ENCODE measurements at places on chromosomes 12 and 14. TPM values are rescaled to one million over a fixed set of nuclear protein-coding genes. Genes with fewer than 3 reads are reported as not detected.

DNA sequence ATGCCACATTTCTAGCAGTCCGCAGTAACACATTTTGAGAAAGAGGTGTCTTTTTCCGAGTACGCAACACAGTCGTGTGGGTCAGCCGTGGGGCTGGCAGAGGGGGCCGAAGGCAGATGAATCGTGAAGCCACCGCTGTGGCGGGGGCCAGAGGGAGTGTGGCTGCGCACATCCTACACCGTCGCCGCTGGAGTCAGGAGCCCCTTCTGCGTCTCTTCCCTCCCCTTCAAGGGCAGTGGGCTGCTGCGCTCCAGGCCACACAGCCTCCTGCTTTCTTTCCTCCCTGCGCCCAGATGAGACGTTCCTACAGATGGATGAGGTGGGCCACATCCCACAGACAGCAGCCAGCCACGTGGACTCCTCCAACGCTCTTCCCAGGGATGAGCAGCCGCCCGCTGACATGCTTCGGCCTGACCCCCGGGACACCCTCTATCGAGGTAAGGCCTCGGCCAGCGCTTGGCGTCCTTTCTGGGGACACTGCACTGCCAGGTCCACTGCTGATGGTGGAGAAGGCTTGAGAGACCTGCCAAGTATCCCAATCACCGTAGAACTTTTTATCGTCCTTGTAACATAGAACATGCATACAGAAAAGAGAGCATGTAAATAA lies 89.8 kb downstream of the B4GALNT3 start:
- no peak for DNase-seq
- H3K36me3 ChIP-seq = peaks cover 3% of the 10 kb centered on the region
- no peak overlapping the region for H3K4me3 ChIP-seq

Gene DYRK4
- 8.7 TPM for polyA plus RNA-seq

DNA sequence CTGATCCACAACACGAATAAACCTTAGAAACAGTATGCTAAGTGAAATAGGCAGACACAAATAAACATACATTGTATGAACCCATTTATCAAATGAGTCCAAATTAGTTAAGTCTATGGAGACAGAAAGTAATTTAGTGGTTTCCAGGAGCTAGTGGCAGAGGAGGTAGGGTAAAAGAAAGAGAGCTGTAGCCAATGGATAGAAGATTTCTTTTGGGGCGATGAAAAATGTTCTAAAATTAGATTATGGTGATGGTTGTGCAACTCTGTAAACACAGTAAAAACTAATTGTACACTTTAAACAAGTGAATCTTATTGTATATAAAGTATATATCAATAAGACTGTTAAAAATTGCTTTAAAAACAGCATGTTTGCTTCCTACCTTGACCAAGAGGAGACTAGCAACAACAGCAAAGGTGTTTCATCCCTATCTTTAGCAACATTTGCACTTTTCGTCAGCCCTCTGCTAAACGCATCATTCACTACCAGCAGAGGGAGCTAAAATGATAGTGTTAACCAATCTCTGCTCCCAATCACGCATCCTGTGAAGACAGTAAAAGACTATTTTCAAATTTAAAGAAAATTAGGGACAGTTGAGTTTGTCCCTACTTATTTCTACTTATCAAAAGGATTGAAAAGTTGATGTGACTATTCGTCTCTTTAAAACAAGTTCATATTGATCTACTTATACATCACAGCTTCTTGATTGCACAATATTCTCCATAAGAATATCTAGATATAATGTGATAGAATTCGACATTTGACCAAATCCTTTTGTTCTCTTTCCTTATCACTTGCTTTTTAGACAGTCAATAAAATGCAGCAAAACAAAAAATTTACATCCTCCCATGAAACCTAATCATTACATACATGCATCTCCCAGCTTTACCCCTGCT lies 24.0 kb upstream of the LGR5 start:
- H3K27me3 ChIP-seq = no peaks in the 10 kb centered on the region
- DNase-seq = no peak
- no peak overlapping the region for H3K27ac ChIP-seq
- H3K36me3 ChIP-seq = no peaks in the 10 kb centered on the region

Gene GLS2
- 22.5 TPM for polyA plus RNA-seq

Gene WNK1
- polyA plus RNA-seq = 65.6 TPM

DNA sequence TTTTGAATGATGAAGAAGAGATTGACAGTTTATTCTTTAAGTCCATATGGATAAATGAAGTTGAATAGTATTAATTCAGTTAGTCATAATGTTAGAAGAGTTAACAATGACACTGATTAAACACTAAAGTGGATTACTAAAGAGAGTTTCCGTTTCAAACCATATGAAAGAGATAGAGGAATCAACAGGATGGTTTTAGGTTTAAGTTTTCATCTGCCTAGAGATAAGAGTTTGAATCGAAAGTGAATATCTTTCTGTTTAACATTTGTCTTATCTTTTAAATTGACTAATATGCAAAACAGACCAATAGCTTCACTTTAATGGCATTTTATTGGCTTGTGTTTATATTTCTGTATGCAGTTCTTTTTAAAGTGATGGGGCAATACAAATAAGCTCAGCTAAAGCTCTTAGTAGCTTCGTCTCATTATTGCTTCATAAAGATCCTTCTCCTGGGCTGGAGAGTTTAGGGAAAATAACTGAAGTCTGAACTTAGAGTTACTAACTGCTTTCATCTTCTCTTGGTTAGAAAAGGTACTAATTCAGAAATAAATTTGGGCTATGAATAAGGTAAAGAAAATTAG lies 66.0 kb downstream of the MIPOL1 start:
- peaks cover 2% of the 10 kb centered on the region for H3K4me1 ChIP-seq
- no peak overlapping the region for H3K27ac ChIP-seq
- no peak overlapping the region for H3K4me3 ChIP-seq
- no peak for DNase-seq
- no peaks in the 10 kb centered on the region for H3K27me3 ChIP-seq

Gene AJUBA
- polyA plus RNA-seq = 33.1 TPM

GRCh38 chr12:91483471-91483985 lies 300.9 kb upstream of the DCN start:
- H3K27ac ChIP-seq = no peak overlapping the region
- H3K36me3 ChIP-seq = no peaks in the 10 kb centered on the region
- no peak for DNase-seq
- H3K4me1 ChIP-seq = no peaks in the 10 kb centered on the region

Gene PSMC1
- 46.2 TPM for polyA plus RNA-seq

Gene EPYC
- not detected for polyA plus RNA-seq

- peaks cover 4% of the 10 kb centered on the region for H3K27me3 ChIP-seq
- H3K27ac ChIP-seq = no peak overlapping the region
- DNase-seq = no peak
- no peaks in the 10 kb centered on the region for H3K4me1 ChIP-seq
- H3K36me3 ChIP-seq = no peaks in the 10 kb centered on the region
Measured at GRCh38 chr14:69858801-69859200, 20.4 kb upstream of the SMOC1 start.

DNA sequence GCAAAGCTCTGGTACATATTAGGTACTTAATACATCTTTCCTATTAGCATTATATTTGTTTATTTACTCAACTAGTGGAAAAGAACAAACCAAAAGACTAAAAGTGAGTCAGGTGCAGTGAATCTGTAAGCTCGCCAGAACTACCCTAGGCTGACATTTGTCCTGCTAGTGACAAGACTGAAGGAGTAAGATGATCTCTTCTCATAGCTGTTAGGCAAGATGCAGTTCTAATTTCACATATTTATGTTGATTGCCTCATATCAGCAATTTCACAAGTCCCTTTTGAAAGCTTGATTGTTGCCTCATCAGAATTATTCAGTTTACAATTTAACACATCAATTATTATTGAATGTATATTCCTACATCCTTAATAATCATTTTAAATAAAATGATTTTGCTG lies 293.0 kb upstream of the NAV3 start:
- no peaks in the 10 kb centered on the region for H3K36me3 ChIP-seq
- no peak overlapping the region for H3K27ac ChIP-seq
- no peaks in the 10 kb centered on the region for H3K27me3 ChIP-seq
- H3K4me1 ChIP-seq = no peaks in the 10 kb centered on the region

Gene FAM90A1
- 0.52 TPM for polyA plus RNA-seq

Gene CFL2
- 5.2 TPM for polyA plus RNA-seq

Gene TNS2
- 5.0 TPM for polyA plus RNA-seq

Gene STAB2
- not detected for polyA plus RNA-seq

- H3K4me1 ChIP-seq = peaks cover 23% of the 10 kb centered on the region
- H3K27me3 ChIP-seq = no peaks in the 10 kb centered on the region
- no peak overlapping the region for H3K4me3 ChIP-seq
Measured at GRCh38 chr14:68552602-68553001, 240.3 kb downstream of the ZFP36L1 start.

Gene KIAA0586
- 7.2 TPM for polyA plus RNA-seq

DNA sequence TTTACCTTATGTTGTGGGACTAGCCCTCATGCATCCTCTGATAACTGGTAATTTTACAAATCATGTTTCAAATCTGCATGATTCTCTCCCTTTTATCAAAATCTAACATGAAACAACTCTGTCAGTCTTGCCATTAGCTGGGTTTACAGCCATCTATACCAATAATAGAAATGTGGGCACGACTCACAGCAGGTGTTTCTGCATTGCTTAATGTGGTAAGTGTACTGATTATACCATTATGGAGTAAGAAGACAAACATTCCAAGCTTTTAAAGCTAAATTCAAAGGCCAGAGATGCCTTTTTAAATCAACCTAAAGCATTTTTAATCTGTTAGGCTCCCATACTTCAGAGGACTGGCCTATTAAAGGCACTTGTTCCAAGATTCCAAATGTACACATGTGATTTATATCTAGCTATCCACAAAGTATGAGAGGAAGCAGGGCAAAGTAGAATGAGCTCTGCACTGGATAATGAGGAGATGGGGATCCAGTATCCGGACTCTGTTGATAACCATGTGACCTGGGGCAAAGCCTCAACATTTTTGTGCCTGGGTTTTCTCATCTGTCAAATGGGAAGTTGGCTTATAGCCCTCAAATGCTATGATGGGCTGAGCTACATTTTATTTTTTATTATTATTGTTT lies 52.3 kb upstream of the FUT8 start:
- DNase-seq = no peak
- no peaks in the 10 kb centered on the region for H3K36me3 ChIP-seq
- H3K27ac ChIP-seq = no peak overlapping the region
- H3K4me3 ChIP-seq = no peak overlapping the region
- no peaks in the 10 kb centered on the region for H3K27me3 ChIP-seq

DNA sequence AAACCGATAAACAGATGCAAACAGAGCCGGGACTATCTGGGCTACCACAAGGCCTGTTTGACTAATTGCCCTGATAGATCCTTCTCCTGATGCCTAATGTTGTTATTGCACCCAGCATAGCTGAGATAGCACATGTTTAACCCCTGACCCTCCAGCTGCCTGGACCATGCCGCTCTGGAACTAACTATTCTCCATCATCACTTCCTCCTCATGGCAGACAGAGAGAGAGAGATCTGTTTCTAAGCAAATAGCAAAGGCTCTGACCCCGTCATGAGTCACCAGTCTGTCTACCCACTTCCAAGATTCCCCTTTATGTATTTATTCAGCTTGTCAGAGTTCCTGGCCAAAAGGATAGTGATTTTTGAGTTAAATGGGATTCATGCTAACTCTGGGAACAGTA lies 58.2 kb upstream of the FLRT2 start:
- peak; percentile 9 for DNase-seq
- no peak overlapping the region for H3K4me3 ChIP-seq
- no peak overlapping the region for H3K27ac ChIP-seq
- H3K4me1 ChIP-seq = no peaks in the 10 kb centered on the region

- H3K27ac ChIP-seq = no peak overlapping the region
- H3K36me3 ChIP-seq = no peaks in the 10 kb centered on the region
- DNase-seq = no peak
- no peaks in the 10 kb centered on the region for H3K27me3 ChIP-seq
- no peak overlapping the region for H3K4me3 ChIP-seq
Measured at GRCh38 chr14:58693048-58693447, 55.3 kb downstream of the DACT1 start.

DNA sequence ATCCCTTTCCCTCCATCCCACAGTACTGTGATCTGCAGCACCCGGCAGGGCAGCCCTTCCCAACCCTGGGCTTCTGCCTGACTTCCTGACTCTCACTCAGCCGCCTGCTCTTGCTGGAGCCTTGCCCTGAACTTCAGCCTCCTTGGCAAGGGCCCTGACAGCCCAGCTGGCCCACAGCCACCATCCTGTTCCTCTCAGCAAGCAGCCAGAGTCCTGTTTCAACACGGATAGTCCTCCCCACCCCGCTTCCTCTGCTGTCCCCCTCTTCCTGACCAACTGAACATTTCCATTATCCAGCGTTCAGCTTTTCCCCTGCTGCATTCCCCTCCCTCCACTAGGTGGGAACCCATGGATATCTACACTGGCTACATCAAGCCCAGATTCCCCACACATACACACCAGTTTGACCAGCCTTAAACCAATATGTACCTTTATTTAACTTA lies 74.0 kb upstream of the MDM1 start:
- no peak overlapping the region for H3K4me3 ChIP-seq
- no peak overlapping the region for H3K27ac ChIP-seq
- H3K36me3 ChIP-seq = no peaks in the 10 kb centered on the region
- DNase-seq = no peak

- H3K36me3 ChIP-seq = no peaks in the 10 kb centered on the region
- H3K27me3 ChIP-seq = no peaks in the 10 kb centered on the region
- H3K4me1 ChIP-seq = no peaks in the 10 kb centered on the region
Measured at GRCh38 chr14:82052778-82053177, 519.1 kb upstream of the SEL1L start.

DNA sequence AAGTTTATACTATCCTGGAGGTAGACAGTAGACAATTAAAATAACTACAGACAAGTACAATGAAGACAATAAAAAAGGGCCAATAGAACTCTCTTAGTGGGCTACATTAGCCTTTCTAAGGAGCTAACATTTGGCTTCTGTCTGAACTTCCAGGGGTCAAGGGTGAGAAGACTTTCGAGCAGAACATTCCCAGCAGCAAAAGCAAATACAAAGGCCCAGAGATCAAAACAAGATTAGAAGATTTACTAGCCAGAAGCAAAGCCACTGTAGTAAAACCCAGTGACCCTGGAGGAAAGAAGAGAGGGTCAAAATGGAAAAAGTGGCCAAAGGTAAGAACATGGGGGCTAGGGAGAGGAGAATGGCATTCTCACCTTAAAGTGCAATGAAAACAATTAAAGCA lies 63.2 kb downstream of the ATP2B1 start:
- DNase-seq = no peak
- H3K4me3 ChIP-seq = no peak overlapping the region
- H3K27ac ChIP-seq = no peak overlapping the region
- no peaks in the 10 kb centered on the region for H3K36me3 ChIP-seq
- H3K4me1 ChIP-seq = peaks cover 3% of the 10 kb centered on the region
- no peaks in the 10 kb centered on the region for H3K27me3 ChIP-seq

DNA sequence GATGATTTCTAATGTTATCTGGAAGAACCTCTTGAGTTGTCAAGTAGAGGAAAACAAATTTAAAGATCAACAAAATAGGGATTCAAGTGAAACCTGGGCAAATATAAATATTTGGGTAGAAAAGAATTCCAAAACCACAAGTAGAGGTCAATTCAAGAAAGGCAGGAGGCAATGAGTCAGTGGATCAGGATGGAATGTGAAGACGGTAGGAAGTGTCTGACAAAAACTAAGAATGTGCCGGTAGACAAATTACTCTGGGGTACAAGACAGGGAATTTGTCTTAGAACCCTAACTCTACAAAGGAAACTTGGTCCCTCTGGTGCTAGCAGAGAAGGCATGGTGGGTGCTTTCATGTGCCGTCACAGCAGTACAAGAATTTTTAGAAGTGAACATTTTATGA lies 13.6 kb downstream of the ABCD2 start:
- H3K27ac ChIP-seq = no peak overlapping the region
- H3K36me3 ChIP-seq = no peaks in the 10 kb centered on the region
- no peaks in the 10 kb centered on the region for H3K27me3 ChIP-seq

GRCh38 chr14:80792771-80793170 lies 148.8 kb downstream of the CEP128 start:
- DNase-seq = no peak
- H3K27me3 ChIP-seq = no peaks in the 10 kb centered on the region
- no peak overlapping the region for H3K4me3 ChIP-seq
- H3K36me3 ChIP-seq = no peaks in the 10 kb centered on the region

Gene GCH1
- 7.3 TPM for polyA plus RNA-seq

Measured in H1 (cell line).